ENCODE measurements at places on chromosomes 2 and 18.

DNA sequence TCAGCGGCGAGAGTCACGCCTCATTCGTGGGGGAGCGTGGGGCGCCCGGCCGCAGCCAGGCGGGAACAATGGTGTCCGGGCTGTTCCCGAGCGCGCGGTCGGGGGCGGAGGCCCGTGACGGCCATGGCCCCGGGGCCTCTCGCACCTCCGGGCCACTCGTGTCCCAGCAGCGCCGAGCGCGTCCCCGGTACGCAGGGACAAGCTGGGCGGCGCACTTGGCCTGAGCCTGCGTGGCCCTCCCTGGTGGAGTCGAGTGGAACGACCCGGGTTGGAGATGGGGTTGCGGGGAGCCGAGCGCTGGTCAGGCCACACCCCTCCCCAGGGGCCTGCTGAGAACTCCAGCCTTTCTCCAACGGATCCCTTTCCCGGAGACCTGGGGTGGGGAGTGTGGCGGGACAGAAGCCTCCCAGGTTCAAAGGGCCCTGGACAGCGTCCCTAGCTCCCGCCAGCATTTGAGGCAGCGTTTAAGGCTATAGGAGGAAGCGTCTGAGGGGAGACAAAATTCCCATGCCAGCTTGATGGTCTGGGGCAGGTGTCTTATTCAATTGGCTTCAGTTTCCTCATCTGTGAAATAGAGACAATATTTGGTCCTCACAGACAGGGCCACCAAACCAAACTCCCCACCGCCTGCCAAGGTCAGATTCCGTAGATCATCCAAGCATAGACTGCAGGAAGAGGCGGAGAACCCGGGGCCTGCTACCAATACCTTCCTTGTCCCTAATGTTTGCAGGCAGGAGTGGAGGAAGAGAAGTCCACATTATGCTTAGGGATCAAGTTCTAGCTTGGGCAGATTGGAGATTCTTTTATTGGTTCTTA is 553 bp downstream of the CNDP2 start:
- DNase-seq = no peak

DNA sequence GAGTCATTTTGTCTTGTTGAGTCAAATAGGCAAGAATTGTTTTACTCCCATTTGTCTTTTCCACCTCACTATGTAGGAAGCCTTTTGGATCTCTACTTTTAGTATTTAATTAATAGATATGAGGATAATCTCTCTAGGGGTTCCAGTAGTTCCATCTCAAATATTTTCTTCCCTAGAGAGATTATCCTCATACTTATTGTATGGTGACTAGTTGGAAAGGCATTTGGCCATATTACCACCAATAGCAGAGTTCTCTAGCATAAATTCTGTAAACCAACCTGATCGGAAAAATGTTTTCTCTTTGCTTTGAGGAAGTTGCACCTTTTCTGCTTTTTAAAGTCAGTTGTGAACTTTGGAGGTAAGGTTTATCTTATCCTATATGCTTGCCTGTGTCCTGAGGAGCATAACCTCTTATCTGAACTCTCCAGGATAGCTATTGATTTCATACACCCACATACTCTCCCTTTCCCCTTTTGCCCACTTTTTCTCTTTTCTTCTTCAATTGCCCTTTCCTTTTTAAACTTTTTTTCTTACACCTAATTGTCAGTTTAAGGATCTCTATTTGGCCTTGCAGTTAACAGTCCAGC is 100.8 kb downstream of the GALNT1 start:
- no peak for DNase-seq

GRCh38 chr2:20917287-20917660 is 94.4 kb upstream of the LDAH start:
- no peak for DNase-seq

- DNase-seq = no peak
Observed at GRCh38 chr2:219680958-219681693, 53.7 kb downstream of the SLC4A3 start.

DNA sequence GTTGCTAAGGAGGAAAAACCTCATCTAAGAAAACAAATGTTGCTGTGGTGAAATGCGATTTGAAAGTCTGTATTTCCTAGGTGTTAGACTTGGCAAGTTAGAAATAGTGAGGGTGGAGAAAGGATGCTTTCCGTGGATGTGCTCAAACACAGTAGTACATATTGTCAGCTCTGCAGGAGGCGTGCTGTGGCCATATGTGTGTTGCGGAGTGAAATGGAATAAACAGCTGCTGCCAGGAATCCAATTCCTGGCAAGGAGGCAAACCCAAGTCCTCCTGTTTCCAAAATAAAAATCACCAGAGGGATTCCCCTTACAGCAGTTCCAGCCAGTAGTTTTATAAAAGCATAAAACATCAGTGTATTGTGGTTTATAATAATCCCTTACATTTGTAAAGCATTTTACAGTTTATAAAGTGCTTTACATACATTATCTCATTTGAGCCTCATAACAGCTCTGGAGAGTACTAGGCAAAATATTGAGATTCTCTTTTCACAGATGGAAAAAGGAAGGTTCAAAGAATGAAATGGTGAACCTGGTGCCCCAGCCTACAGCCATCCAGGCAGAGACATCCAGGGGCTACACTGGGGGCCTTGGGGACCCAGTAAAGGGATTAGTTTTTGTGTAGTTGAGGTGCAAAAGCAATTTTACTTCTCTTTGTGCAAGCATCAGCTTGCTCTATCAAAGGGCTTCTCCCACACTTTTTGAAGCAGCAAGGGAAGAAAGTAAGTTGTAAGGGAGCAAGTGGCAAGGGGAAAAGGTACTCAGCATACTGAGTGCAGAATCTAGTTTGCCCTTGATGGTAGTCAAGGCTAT is 206.0 kb downstream of the AGPS start:
- DNase-seq = no peak

DNA sequence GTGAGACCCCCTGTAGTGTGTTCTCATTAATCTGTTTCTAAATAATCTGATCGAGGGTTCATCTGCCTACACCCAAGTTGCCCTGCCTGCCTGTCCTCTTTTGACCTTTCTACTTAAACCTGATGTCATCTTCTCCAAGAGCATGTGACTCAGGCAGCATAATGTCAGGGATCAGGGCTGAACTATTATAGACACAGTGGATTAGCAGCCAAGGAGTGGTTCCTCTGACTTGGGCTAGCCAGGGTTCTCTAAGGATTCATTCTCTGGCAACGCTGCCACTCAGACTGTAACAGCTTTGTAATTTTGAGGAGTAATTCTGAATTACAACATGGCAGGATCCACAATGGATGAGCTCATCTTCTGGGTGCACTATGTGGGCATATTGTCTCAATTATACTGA is 124.0 kb downstream of the MDH1 start:
- DNase-seq = no peak

- DNase-seq = no peak
Observed at GRCh38 chr2:232026910-232027309, 65.4 kb downstream of the DIS3L2 start.

GRCh38 chr2:235445116-235445515 is 48.7 kb upstream of the AGAP1 start:
- no peak for DNase-seq

DNA sequence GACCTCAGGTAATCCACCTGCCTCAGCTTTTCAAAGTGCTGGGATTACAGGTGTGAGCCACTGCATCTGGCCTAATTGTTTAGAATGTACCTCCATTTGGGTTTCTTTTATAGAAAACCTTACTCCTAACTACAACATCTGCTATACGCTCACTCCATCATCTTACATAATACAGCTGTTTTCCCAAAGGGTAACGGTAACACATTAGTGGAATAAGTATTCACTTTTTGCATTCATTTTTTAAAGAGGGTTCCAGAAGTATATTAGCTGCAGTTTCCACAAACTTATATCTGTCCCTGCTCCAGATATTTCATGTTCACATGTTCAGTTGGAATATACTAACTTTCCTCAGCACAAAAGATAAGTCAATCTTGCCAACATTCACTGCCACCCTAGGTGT is 640.1 kb upstream of the FSHR start:
- DNase-seq = no peak

DNA sequence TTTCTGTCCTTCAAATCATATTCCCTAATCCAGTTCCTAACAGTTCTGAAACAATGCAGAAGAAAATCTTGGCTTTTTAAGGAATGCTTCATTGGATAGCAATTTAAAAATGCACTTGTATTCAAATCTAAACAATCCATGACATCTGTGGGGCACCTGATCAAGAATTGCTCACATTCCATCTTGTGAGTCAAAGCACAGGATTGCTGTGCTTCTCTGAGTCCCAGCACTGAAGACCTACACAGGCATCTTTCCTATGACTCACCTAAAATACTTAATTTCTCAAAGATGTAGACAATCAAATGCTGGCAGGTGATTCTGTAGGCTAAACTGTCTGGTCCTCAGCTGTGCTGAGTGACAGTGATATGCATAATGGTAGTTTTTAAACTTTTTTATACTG is 10.1 kb upstream of the ATP8B1 start:
- no peak for DNase-seq

- DNase-seq = no peak
Observed at GRCh38 chr2:189370719-189371118, 70.6 kb upstream of the WDR75 start.

GRCh38 chr2:8096484-8096883 is 585.4 kb upstream of the ID2 start:
- no peak for DNase-seq

GRCh38 chr2:160343404-160343803 is 143.3 kb upstream of the ITGB6 start:
- DNase-seq = no peak

GRCh38 chr2:173676647-173677046 is 288.5 kb downstream of the SP3 start:
- DNase-seq = no peak

GRCh38 chr2:78870343-78870967 is 155.0 kb upstream of the REG3G start:
- DNase-seq = no peak

GRCh38 chr2:66477135-66477842 is 42.4 kb downstream of the MEIS1 start:
- no peak for DNase-seq

Measured in stimulated activated CD4-positive, alpha-beta T cell treated with anti-CD3 and anti-CD28 coated beads, TNF-alpha, amount 100 ng/mL, for 1 hour (primary cell).